ENCODE measurements at places on chromosomes 1 and 21.

DNA sequence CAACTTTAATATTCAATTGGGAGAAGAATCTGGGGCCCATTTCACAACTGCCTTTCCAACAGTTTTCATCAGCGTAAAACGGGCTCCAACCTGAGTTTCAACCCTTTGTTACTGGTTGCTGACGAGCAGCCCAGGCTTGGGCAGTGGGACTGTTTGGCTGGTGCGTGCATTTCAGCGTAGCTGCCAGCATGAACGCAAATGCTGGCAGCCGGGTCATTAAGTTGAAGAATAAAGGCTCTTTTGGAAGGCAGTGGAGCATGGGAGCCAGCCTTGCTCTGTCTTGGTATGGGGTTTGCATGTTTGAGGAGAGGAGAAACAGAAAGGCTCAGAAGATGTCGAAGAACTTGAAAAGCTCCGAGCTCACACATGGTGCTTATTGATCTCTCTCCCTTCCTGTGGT, 40.7 kb downstream of the WDR3 start:
- no peak for DNase-seq

- DNase-seq = no peak
Measured at GRCh38 chr1:225777058-225777582, 506 bp upstream of the SRP9 start.

- no peak for DNase-seq
Measured at GRCh38 chr1:212213784-212214183, 71.4 kb upstream of the PPP2R5A start.

- no peak for DNase-seq
Measured at GRCh38 chr1:2578758-2579118, 7.8 kb upstream of the PRXL2B start.

DNA sequence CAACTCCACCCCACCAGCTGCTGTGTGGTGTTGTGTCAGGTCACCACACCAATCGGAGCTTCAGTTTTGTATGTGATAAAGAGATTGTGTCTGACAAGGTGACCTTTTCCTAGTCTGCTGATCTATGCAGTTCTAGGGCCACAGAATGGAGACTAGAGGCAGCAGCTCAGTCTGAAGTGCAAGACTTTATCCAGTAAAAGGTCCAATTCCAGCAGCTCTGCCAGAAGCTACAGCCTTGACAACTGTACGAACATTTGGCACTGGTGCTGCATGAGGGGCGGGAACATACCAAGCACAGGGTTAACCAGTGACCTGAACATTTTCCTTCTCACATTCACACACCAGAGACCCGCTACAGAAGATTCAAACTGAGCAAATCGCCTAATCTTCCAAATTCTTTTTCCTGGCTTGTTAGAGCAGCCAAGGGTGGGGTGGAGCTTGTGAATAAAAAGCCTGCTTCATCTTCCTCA, 9.3 kb downstream of the FMO1 start:
- DNase-seq = no peak

DNA sequence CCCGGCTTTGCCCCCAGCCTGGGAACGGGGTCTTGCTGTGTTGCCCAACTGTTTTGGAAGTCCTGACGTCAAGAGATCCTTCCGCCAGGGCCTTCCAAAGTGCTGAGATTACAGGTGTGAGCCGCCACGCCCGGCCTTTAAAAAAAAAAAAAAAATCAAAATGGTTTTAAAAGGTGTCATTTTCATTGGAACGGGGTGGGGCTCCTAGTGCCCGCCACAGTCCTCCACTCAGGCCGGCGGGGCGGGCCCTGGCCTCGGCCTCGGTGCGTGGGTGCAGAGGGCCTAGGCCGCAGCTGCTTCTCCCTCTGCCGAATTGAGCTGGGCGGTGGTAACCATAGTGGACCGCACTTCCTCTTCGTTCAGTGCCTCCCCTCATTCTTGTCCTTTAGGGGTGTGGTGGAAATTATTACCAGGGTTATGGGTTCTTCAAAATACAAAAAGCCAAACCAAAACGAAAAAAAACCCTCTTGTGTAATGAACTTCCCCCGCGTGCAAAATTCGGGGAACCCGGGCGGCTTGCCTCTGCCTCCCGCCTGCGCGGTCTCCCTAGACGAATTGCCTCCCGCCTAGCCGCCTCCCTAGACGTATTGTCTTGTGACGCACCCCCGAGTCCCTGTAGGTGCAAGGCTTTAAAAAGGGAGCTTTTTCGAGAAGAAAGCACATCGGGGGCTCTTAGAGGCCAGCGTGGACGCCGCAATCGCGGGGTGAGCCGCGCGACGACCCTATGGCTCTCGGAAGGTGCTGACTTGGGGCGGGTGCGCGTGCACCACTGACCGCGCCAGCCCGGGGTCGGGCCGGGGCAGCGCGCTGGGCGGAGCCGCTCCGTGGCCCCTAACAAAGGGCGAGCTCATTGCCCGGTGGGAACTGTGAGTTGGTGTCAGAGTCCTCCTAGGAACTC, 10.5 kb upstream of the SPEN start:
- no peak for DNase-seq

DNA sequence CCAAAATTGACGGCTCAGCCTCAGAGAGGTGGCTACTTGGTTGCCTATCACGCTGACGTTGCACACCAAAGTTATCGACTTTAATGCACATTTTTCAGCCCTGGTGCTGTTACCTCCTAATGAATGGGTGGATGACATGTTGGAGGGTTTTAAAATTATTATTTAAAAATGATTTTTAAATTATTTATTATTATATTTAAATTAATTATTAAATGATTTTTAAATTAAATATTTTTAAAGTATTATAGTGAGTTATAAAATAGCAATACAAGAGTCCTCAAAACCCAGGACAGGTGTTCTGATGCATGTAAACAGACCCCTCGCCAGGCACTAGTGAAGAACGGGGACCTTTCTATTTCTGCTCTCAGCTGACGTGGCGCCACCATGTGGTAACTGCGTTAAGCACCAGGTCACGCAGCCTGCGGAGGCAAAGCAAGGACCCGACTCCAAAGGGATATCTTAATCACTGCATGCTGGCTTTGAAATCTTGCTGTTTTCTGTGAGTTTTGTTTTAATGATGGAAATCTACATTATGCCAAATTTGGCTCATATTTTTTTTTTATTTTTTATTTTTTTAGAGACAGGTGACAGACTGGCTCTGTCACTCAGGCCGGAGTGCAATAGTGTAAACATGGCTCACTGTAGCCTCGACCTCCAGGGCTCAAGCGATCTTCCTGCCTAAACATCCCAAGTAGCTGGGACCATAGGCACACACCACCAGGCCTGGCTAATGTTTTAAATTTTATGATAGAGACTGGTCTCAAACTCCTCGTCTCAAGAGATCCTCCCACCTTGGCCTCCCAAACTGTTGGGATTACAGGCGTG, 22.6 kb downstream of the CASP9 start:
- DNase-seq = no peak

DNA sequence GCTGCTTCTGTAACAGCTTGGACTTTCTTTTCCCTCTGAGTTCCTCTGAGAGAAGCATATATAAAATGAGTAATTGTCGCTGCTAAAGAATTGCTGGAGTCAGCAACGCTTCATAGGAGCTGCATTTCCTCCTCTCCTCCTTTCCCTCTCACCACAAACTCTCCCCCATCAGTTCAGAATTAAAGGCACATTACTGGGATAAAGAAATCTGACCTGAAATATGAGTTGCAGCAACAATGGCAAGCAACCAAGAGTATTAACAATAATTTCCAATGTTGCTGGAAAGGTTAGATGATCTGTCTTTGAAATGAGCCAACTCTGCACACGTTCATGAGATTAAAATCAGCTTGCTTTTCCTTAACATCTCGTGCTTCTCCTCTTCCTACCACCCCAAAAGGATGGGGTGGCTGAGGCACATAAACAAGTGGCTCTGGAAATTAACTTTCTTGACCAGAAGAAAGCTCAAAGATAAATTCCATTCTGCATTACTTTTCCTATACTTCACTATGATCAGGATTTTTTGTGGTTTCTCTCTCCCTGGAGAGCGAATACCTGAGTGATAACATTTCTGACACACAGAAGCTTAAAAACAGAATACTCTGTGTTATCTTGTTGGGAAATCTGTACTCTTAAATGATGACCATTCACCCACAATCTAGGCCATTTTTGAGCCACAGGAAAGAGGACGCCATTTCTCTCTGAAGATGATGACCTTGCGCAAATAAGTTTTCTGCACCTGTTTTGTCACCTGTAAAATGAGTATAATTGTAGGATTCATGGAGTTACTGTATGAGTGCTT, 90.2 kb downstream of the TGFBR3 start:
- DNase-seq = no peak

DNA sequence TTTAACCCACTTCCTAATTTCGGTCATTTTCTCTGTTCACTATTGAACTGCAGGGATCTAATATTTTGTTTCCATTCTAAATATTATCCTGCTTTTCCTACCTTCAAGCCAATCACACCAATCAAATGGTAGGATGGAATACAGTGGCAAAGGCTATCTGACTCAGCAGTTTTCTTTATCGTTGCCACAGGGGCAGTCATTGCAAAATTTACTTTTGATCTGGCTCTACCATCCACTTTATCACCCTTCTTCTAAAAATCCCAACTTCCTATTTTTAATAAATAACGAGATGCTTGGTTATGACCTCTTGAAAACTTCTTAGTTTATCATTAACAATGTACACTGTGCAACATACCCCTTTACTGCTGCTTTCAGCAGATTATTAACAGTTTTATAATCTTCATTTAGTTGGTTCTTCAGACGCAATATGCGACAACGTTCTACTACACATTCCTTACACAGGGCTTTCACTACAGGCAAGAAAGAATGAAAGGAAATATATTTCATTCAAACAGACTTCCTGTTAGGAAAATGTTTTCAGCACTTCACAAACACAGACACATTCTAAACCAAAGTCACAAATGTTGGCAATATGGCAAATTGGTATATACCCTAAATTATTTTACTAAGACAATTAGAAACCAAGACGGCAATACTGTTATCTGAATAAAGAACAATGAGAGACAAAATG, 52.3 kb upstream of the RAP1GAP start:
- DNase-seq = no peak

GRCh38 chr1:155485945-155486344, 76.7 kb downstream of the ASH1L start:
- DNase-seq = no peak

DNA sequence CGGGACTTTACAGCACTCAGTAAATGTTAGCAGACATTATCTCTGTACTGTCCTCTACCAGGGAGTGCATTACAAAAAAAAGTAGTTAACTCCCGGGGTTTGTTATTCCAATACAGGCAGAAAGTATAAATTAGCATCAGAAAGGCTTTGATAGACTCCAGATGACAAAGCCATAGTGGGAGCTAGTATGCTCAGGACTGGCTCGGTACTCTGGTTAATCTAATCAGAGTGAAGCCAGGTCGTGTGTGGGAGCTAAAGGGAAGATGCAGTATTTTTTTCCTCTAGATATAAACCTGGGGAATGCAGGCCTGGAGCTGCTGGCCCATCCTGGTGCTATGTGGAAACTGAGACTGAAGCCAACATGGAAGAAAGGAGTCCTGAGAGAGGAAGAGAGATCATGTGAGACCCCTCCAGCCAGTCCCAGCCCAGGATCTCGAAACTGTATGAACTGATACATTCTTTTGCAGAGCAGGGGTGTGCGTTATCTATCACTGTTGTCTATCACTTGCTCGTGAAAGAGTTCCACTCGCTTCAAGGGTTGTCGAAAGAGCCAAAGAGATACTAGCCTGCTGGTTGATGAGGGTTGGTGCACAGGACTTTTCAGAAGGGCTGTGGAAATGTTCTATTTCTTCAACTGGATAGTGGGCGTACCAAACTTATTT, 125.8 kb downstream of the PLPP3 start:
- no peak for DNase-seq

DNA sequence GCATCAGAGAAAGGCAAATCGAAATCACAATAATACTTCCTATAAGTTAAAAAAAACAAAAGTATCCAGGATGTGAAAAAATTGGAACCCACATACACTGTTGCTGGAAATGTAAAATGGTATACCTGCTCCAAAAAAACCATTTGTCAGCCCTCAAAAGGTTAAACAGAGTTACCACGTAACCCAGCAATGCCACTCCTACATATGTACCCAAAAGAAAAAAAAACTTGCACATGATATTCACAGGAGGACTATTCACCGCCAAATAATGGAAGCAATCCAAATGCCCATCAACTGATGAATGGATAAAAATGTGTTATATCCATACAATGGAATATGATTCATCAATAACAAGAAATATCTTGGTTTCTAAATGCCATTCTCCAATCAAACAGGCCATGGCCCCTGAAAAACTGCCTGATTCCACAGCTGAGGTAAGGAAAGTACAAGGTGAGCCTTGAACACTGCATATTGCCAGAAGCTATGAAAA, 38.8 kb upstream of the PSMG1 start:
- no peak for DNase-seq

DNA sequence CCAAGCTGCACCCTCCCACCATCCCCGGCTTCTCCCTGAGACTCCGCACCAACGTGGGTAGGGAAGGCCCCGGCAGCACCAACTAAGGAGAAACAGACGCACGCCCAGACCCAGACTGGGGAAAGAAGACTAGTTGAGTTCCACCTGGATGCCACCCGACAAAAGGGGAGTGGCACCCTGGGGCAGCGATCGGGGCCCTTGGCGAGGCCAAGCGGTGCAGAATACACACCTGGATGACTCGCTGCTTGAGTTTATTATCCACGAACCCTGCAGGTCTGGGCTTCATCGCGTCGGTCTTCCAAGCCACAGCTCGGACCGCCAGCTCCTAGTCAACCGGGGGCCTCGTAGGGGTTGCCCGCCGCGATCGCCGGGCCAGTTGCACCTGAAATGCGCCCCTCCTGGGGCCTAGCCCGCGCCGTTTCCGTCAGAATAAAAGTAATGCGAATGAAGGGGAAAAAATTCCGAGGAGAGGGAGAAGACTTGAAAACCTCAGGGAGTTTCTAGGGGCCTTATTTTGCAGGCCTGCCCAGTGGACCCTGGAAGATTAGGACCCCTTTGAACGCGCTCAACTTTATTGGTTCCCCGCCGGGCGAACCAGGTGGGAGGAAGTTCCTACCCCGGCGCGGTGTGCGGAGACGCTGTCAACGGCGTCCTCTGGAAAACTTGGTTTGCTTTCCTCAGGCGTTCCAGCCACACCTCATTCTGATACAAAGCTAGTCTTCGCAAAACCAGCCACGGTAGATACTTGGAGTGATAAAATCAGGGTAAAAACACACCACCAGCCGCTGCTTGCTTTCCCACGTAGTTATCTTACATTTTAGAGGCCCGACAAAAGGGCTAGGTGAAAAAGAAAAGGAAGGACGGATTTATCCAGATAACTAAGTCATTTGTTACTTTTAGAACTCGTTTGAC, at the start of gene NVL:
NVL (minus strand) TSS at position 331 of the 912 bp plus-strand sequence; CDS start at position 286, 45 bp downstream.
- DNase-seq = peak; percentile 79

DNA sequence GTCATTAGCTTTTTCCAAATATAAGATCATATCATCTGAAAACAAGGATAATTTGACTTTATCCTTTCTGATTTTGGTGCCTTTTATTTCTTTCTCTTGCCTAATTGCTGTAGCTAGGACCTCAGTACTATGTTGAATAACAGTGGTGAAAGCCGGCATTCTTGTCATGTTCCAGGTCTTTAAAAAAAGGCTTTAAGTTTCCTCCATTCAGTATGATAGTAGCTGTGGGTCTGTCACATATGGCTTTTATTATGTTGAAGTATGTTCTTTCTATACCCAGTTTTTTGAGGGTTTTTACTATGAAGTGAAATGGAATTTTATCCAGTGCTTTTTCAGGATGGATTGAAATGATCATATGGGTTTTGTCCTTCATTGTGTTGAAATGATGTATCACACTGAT, 115.8 kb downstream of the DUSP10 start:
- no peak for DNase-seq
